ENCODE measurements at places on chromosomes 11 and 22. TPM values are rescaled to one million over a fixed set of nuclear protein-coding genes. Genes with fewer than 3 reads are reported as not detected.

The PGM2L1 gene
- total RNA-seq = 348 TPM

The CARD16 gene
- 1.4 TPM for total RNA-seq

The CASP12 gene
- not detected for total RNA-seq

The C11orf42 gene
- total RNA-seq = not detected

The NDUFV1 gene
- total RNA-seq = 188 TPM

The SCUBE2 gene
- total RNA-seq = 12.5 TPM

The CCDC116 gene
- total RNA-seq = 0.23 TPM

The HSD17B12 gene
- total RNA-seq = 115 TPM

The CCDC188 gene
- total RNA-seq = 1.2 TPM

The RPS13 gene
- 1,188 TPM for total RNA-seq

The ALKBH3 gene
- 21.2 TPM for total RNA-seq

The KCNJ1 gene
- total RNA-seq = 0.23 TPM

The TRIM29 gene
- 0.46 TPM for total RNA-seq

The P2RY2 gene
- not detected for total RNA-seq

The SLC22A9 gene
- total RNA-seq = not detected

The SYCE3 gene
- total RNA-seq = not detected

The MGAT3 gene
- total RNA-seq = 42.9 TPM

The TRIM3 gene
- total RNA-seq = 48.4 TPM

The C11orf16 gene
- total RNA-seq = 0.46 TPM

The JHY gene
- 15.5 TPM for total RNA-seq

The PLA2G3 gene
- 0.23 TPM for total RNA-seq

The FOLR3 gene
- not detected for total RNA-seq

The TNNT3 gene
- total RNA-seq = not detected

The PRR5L gene
- total RNA-seq = 14.3 TPM

The AHNAK gene
- 27.5 TPM for total RNA-seq

The CASP4 gene
- total RNA-seq = 4.2 TPM

The PARVA gene
- 8.3 TPM for total RNA-seq

The OR8B4 gene
- not detected for total RNA-seq

The HTR3A gene
- 0.23 TPM for total RNA-seq

The RBMXL2 gene
- total RNA-seq = not detected

The LRP5 gene
- 13.6 TPM for total RNA-seq

The ROBO4 gene
- 8.1 TPM for total RNA-seq

The B3GAT3 gene
- 23.5 TPM for total RNA-seq

The PATE3 gene
- total RNA-seq = not detected

The BDNF gene
- 12.0 TPM for total RNA-seq

The RANGAP1 gene
- 61.4 TPM for total RNA-seq

The CYB5R2 gene
- 2.5 TPM for total RNA-seq

The TTC12 gene
- 11.1 TPM for total RNA-seq

The DKK3 gene
- 477 TPM for total RNA-seq

The FBLN1 gene
- total RNA-seq = 27.0 TPM

The RAG1 gene
- 0.69 TPM for total RNA-seq

The ART5 gene
- total RNA-seq = 1.4 TPM

The OR2AT4 gene
- total RNA-seq = not detected

The BRSK2 gene
- 43.1 TPM for total RNA-seq

The SPTBN2 gene
- total RNA-seq = 97.3 TPM

The MIAT gene
- 125 TPM for total RNA-seq

The CD3D gene
- not detected for total RNA-seq

The MIOX gene
- total RNA-seq = not detected
